ENCODE measurements at places on chromosomes 1 and 21. TPM values are rescaled to one million over a fixed set of nuclear protein-coding genes. Genes with fewer than 3 reads are reported as not detected.
A peak's percentile ranks its signal among the peaks of the same experiment; 100 is the strongest.

ELAPOR1 gene
- total RNA-seq, result 1.1 TPM

DNA sequence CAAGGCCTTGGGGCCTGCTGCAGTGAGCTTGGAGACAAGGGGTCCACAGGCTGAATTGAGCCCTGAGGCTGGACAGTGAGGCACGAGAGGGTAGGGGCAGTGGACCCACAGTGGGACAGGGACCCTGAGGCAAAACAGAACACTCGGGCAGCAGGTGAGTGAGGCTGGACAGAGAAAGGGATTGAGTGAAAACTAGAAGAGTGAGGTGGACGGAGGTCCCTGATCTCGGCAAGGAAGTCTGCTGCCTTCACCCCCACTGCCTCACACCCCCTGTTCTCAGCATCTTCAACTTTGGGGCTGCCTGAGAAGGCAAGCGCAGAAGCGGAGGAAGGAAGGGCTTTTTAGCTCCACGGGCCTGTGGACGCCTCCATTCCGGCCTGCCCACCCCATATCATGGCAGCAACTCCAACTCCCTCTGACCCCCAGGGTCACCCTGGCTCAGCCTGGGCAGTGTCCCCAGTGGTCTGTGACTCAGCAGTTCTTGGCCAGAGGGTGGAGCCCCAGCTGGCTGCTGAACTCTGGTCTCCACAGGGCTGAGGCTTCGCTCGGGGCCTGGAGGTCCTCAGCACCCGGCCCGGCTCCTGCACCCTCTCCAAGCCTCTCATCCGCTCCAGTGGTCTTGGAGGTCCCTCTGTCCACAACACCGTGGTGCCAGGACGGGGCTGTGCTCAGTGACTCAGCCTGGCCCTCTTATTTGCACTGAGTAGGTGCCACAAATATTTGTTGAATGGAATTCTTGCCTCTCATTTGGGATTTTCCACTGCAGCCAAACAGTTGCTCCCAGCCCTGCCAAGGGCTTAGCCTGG is 60.0 kb upstream of the EPS8L3 start:
- DNase-seq, result no peak

- no peak for DNase-seq
Measured at GRCh38 chr1:210437111-210437510, 108.4 kb downstream of the HHAT start.

DNA sequence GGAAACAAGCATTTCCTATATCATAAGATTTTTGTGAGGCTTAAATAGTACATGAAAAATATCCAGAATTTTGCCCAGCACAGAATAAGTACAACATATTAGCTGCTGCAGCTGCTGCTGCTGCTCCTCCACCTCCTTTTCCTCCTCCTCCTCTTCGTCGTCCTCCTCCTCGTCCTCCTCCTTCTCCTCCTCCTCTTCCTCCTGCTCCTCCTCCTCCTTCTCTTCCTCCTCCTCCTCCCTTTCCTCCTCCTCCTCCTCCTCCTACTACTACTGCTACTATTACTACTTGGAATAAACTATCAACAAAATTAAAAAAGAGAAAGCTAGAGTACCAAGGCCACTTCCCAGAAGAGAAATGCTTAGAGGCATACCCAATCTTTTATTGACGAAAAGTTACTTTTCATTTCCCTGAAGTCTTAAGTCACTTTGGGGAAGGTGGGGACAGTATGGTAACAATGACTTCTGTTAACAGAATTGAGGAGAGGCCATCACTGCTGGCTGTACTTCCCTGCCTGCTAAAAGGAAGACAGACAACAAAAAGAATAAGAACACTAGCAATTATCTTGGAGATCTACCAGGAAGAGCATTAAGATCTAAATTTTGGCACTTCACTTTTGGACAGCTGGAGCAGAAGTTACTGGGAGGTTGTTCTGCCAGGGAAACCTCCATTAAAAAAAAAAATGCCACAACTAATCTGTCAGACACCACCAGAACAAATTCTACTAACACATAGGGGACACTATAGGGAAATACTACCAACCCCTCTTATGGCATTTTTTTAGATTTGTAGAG is 7.1 kb downstream of the DENND1B start:
- no peak for DNase-seq

DNA sequence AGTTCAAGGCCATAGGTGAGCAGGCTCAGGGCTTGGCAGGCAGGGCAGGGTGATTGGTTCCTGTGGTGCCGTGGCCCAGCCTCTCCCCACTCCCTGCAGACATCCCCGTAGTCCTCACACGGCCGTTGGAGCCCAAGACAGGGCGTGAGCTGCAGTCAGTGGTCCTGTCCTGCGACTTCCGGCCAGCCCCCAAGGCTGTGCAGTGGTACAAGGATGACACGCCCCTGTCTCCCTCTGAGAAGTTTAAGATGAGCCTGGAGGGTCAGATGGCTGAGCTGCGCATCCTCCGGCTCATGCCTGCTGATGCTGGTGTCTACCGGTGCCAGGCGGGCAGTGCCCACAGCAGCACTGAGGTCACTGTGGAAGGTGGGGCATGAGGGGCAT is 71.9 kb downstream of the OBSCN start:
- DNase-seq, result peak; percentile 2

NHLH1 gene
- 0.70 TPM for total RNA-seq

DNA sequence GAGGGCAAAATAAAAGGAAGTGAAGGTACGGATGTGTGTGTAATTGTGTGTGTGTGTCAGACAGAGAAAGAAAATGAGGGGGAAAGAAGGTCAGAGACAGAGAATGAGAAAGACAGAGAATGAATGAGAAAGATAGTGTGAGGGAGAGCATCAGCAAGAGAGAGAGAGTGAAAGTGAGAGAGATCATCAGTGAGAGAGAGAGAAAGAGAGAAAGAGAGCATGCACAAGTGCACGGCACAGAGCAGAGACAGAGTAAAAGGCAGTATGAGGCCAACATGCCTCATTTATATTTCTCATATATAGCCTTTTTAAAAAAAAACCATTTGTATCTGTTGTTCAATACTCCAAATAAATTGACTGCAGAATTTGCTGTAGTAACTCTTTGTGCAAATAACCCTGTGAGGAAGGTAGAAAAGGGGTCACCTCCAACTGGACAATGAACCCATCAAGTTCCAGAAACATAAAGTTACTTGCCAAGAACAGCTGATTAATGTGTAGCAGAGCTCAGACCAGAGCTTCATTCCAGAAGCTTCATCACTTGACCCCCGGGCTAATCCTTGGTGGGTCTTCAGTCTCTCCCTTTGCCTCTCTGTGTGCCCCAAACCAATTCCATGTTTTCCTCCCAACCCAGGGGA is 1.2 kb downstream of the HSD3B2 start:
- no peak for DNase-seq

GMEB1 gene
- total RNA-seq, result 26.4 TPM

TRPM2 gene
- 0.92 TPM for total RNA-seq

DNA sequence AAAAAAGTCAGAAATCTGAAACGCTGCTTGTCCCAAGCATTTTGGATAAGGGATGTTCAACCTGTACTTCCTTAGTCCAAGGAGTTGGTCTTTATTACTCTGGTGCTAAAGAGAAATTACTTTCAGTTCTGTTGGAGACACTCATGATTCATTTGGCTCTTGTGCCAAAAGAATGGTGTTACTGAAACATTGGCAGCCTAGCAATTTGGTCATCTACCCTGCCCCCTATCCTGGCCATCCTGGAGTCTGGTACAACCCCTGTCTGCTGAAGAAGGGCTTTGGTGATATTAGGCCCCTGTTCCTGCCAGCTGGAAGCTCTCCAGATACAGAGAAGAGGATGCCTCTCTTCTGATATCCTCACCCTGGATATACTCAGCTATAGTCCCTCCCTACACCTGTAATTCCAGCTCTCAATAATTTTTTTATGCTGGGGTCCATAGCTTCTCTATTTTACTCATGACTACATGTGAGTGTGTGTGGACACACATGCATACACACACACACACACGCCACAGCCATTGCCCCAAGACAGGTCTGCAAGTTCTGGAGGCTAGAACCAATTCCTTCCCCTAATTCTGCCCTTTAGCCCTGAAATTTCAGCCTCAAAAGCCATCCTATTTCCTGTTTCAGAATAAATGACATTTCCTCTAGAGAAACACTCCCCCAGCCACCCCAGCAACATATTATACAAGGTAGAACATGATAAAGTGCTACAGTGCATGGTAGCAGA is 40.0 kb downstream of the LHX8 start:
- DNase-seq, result no peak

- no peak for DNase-seq
Measured at GRCh38 chr21:32547018-32547417, 38.3 kb downstream of the TCP10L start.

SSX2IP gene
- 17.5 TPM for total RNA-seq

- DNase-seq, result peak; percentile 91
Measured at GRCh38 chr1:26853156-26853555, 9.8 kb upstream of the SFN start.

HCN3 gene
- total RNA-seq, result 5.9 TPM

DNA sequence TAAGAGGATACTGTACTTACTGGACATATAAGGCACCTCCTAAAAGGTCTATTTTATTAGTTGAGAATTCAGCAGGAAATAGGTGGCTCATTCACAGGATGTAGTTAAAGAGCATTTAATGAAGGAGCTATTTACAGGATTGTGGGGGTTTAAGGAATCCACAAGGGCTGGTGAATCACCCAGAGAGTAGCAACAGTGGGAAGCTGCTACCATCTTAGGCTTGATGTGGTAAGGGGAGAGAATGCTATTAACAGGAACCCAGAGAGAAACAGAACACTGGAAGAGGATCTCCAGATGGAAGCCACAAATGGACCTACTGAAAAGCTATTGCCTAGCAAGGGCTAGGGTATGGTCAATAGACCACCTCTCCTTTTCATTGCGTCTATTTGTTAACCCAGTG is 52.0 kb upstream of the COL11A1 start:
- DNase-seq, result no peak

- DNase-seq, result peak; percentile 56
Measured at GRCh38 chr1:201022820-201023516, 546 bp downstream of the KIF21B start.

CD2 gene
- total RNA-seq, result 0.44 TPM

- no peak for DNase-seq
Measured at GRCh38 chr1:206672844-206673758, 11.6 kb upstream of the MAPKAPK2 start.
